Fibroblast of skin of scalp (primary cell): ENCODE measurements at places on chromosomes 1 and 21.

DNA sequence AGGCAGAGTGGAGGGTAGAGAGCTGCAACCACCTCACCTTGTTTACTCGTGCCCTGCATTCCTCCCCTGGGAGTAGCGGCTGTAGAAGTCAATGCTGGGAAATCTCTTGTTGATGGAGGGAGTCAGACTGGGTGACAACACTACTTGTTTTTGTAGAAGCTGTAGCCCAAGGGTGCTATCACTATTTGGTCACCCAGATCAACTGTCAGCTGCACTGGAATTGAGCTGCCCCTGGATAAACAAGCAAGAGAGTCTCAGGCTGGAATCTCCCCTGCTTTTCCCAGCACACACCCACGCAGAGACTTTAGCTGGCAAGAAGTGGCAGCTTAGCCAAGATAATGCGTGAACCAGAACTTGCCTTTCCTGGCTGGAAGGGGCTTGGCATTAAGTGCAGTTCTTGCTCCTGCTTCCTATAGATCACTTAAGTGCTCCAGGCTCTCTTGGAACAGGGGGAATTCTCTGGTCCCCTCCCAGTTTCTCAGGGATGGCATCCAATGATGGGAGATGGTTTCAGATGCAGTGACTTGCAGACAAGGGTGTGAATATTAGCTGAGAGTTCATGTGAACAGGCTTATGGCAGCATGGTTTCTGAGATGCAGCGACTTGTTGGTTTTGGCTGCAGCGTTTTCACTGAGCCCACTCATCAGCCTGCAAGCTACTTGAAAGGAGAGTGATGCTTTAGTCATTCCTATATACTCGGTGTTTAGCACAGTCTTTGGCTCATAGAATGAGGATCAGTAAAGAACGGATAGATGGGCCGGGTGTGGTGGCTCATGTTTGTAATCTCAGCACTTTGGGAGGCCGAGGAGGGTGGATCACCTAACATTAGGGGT, 16.8 kb downstream of the ATP2B4 start:
- no peak for DNase-seq

- peak; percentile 81 for DNase-seq
Observed at GRCh38 chr21:26800970-26801431, 44.2 kb downstream of the ADAMTS1 start.

DNA sequence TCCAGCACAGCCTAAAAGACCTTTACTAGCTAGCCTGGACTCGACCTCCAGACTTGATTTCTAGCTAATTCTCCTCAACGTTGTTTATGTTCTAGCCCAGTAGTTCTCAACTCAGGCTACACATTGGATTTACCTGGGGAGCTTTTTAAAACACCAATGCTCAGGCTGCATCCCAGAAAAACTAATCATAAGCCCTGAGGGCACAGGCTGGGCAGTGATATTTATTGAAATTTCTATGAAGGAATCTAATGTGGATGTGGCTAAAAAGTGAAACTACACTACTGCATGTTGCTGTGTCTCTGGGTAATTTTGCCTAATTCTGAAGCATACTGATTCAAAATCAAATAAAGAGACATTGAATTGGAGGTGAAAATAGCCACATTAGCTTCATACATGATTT, 479.4 kb downstream of the KCNT2 start:
- DNase-seq: no peak

- DNase-seq: peak; percentile 21
Observed at GRCh38 chr1:226063977-226064815, 1.7 kb downstream of the H3-3A start.

GRCh38 chr1:81126989-81127581, 673.6 kb upstream of the ADGRL2 start:
- peak; percentile 69 for DNase-seq

DNA sequence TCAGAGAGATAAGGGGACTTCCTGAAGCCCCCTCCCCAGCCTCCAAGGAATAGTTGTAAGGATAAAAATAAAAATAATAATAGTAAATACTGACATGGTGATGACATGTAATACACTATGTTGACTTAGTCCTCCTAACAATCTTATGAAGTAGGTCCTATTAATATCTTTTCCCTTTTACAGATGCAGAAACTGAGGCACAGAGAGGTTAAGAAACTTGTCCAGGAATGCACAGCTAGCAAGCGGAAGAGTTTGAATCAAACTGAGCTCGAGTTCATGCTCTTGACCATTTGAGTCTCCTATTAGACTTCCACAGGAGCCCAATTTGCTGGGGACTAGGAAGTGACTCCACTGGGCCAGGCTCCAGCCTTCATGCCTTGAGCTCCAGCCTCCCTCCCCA, 194.8 kb downstream of the GRIK3 start:
- DNase-seq: no peak

DNA sequence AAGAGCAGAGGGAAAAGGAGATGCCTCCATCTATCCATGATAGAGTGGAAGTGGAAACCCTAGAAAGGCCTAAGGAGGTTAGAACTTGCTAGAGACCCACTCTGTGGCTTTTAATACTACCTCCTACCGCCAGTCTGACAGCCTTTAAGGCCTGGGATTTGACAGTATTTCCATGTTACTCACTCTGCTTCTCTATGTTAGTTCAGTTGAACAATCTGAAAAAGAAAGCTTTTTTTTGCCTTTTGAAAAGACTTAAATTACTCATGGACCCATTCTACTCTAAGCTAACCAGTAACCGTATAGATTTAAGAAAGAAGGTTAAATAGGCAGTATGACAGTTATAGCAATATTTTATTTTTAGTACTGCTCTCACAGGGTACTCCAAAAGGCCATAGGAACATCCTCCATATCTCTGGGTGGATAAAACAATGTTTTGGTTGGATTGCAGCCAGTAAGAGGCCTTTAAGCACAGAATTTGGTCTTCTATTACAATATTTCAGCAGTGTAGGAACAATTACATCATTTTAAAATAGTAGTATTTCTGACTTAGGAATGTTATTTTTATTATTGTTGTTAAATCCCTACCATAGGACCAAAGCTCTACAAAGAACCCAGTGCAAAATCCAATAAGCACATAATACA, 15.9 kb upstream of the GPR25 start:
- DNase-seq: peak; percentile 91

GRCh38 chr1:233316473-233316872, 11.1 kb upstream of the MAP3K21 start:
- DNase-seq: no peak

GRCh38 chr1:172642970-172643369, 15.9 kb upstream of the FASLG start:
- peak; percentile 5 for DNase-seq

- DNase-seq: no peak
Observed at GRCh38 chr1:42734201-42735035, 5.6 kb downstream of the CLDN19 start.

GRCh38 chr1:234975122-234975940, 153.3 kb downstream of the TOMM20 start:
- DNase-seq: peak; percentile 70

DNA sequence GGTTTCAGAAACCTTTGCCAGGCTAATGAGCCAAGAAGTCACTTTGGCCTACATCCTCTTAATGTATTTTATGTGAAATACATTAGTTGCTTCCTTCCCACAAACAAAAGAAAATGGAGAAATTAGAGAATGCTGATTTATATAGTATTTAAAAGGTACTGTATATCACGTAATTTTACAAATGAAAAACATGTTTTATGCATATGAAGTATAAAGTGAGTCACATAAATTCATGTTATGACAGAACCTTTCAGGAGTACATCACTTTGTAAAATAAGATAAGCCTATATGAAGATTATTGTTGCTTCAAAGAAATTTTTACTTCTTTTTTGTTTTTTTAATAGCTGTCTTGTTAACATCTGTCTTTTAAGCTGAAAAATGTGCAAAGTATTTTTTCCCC, 4.6 kb downstream of the DR1 start:
- DNase-seq: no peak

GRCh38 chr1:168441745-168442144, 102.1 kb downstream of the XCL2 start:
- DNase-seq: no peak

DNA sequence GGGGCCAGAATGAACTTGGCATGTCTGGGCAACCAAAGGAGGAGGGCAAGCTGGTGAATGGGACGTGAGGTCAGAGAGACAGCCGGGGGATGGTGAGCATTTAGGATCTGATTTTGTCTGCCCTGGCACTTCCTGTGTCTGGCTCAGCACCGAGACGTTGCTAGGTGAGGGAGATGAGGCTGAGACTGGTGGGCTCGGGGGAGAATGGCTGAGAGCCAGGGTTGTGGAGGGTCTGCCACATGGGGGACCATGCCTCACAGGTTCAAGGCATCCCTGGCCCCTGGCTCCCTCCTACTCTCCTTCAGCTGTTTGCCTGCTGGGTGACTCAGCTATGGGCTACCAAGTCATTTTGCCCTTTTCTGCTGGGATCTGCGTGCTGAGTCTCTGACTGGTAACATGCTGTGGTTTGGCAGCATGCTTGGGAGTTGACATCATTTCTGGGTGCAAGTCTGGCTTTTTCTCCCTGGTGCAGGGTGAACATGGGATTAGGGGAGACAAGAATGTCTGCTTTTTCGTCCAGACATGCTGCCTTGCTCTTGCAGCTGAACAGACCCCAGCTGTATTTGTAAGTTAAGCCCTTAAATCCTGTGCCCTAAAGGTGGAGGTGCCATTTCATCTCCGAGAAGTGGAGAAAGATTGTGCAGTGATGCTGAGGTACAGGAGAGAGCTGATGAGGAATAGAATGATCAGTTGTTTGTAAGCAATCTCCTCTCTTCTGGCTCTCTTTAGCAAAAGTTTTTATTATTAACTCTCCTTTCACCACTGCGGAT, 17.6 kb downstream of the GALNT2 start:
- peak; percentile 99 for DNase-seq

GRCh38 chr1:25140073-25140797, 92.1 kb downstream of the SYF2 start:
- DNase-seq: no peak

DNA sequence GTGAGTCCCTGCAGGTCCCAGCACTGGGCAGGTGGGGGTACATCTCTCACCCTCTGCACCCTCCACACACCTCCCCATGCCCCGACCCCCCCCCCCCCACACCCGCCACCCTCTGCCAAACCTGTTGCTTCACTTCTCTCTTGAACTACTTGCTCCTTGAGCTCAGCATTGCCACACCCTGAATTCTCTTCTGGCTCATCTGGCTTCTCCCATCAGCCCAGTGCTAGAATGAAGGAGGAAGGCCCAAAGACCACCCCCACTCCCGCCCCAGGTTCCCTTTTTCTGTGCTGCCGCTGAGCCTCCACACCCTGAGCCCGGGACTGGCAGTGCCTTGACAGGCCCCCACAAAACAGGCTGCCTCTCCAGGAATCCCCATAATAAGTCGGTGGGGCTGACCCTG, 6.4 kb upstream of the TNNI1 start:
- DNase-seq: no peak

DNA sequence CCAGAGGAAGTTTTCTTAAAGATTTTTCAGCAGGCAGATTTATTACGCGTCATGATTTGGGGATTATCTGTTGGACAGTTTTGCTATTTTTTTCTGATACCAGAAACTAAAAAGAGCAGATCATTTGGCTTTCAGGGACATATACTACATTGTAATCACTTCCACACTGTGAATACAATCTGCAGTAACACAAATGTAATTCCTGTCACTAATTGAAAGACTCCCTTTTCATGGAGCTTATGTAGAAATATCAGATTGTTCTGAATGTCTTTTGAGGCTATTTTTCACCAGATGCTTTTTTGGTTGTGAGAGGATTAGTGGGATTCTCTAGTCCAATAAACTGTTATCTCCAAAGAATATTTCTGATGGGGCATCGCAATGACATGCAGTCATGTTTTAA, 464.2 kb downstream of the DISC1 start:
- DNase-seq: no peak

DNA sequence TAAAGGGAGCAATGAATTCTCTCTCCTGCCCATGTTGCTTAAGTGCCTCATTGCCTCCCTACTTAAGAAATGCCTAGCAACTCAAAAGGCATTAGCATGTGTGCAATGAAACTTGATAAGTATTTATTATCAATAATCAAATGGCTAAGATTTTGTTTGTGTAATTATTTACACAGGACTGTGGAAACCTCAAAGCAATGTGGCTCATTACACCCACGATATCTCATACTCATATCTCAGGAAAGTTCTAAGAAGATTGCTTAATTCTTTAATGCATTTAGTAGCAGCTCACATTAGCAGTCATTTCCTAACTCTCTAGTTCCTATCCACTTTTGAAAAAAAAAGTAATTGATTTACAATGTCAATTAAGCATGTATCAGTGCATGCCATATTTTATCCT, 253.3 kb downstream of the DUSP10 start:
- DNase-seq: no peak

DNA sequence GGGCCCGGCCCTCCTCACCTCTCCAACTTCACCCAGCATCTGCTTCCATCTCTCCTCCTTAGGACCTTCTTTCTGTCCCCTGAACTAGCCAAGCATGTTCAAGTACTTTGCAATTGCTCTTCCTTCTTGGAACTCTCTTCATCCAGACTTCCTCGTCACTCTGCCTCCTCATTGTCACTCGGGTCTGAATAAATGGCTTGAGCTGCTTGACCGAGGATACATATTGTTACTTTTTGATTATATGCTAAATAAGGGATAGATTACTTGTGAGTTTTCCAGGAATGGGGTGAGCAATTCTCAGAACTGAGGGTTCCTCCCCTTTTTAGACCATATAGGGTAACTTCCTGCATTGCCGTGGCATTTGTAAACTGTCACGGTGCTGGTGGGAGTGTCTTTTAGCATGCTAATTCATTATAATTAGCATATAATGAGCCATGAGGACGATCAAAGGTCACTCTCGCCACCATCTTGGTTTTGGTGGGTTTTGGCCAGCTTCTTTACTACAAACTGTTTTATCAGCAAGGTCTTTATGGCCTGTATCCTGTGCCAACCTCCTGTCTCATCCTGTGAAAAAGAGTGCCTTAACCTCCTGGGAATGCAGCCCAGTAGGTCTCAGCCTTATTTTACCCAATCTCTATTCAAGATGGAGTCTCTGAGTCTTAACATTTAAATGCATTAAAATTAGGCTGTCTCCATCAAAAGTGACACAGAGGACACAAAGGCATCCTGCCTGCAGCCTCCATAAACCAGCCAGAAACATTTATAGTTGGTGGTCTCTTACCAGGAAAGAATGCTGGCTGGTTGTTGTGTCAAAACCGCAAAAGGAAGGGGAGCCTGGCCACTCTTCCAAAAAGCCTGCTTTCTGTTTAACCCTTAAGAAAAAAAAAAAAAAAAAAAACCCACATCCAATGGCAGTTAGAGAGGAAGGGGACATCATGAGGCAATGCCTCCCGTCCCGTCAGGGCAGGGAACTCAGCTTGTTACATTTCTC, 179.3 kb downstream of the KAZN start:
- DNase-seq: no peak

GRCh38 chr1:116737020-116737854, 17.0 kb upstream of the CD2 start:
- peak; percentile 60 for DNase-seq
